Erythroblast (primary cell): ENCODE measurements at places on chromosomes 2 and 18.
A peak's percentile ranks its signal among the peaks of the same experiment; 100 is the strongest.

GRCh38 chr2:23384551-23385343 lies at the start of gene KLHL29:
TSS of gene KLHL29 (plus strand) at chr2:23385179. CDS start at chr2:23562197, 177,018 bp downstream.
- DNase-seq = peak; percentile 82

DNA sequence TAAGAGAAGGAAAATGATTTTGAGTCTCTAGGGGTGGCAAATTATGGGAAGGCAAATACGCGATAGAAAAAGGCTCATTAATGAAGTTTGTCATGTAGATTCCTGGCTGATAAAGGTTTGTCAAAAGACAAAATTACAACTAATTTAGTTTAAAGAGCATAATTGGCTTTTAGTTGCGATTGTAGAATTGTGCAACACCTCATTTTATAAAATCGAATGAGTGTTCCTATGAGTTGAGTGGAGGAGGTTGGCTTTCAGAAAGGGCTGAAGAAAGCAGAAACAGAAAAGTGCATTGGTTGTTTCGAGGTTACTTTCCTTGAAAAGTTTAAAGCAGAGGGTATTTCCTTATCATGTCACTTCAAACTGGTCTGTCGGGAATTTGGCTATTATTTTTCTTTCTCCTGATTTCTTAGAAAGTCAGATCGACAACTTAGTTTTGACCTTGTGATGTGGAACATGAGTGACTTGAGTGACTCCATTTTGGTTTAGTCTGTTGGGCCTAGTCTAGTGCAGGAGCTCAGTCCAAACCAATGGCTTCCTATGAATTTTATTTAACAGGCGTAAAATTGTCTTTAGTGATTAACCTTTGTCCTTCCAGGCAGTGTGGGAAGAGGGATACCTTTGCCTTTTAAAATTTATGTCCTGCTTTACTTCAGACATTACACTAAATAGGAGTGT lies 2.2 kb upstream of the PCYOX1 start:
- no peak for DNase-seq

DNA sequence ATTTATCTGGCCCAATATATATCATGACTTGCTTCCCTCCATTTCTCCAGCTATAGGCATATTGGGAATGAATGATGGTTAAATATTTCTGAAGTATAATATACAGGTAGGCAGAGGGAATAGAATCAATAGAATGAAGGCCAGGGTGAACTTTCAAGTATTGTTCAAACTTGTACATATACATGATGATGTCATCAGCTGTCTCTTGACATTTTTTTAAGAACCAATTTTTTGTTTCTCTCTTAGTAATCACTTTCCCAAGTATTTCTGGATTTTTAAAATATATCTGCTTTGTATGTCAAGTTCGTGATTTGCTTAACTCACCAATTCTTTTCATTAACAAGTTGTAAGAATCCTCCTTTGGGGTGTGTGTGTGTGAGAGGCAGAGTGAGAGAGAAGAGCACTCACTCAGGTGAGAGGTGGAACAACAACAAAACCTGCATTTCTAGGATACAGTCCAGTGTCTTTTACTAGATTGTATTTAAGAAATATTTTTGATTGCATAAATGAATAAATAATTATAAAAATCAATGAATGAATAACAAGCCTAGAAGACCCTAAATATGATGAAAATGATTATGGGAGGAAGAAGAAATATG lies 1239.1 kb downstream of the LRP1B start:
- no peak for DNase-seq

- no peak for DNase-seq
Measured at GRCh38 chr2:182384860-182385259, 42.0 kb downstream of the PDE1A start.

GRCh38 chr2:24824071-24824588 lies 30.9 kb downstream of the CENPO start:
- no peak for DNase-seq

GRCh38 chr2:37847792-37848191 lies 77.3 kb upstream of the RMDN2 start:
- no peak for DNase-seq

DNA sequence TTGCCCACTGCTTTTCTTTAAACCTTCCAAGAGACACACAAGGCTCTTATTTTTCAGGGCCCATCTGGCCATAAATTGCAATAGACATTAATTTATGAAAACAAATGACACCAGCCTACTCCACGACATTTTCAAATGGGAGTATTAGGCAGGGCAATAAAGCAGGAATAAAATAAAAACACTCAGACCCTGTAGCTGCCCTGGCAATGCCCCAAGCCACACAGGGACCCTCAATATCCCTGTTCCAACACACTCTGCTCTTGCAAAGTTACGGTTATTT lies 550.8 kb upstream of the TNP1 start:
- DNase-seq = no peak

- DNase-seq = no peak
Measured at GRCh38 chr2:43831543-43832294, 6.9 kb downstream of the ABCG5 start.

DNA sequence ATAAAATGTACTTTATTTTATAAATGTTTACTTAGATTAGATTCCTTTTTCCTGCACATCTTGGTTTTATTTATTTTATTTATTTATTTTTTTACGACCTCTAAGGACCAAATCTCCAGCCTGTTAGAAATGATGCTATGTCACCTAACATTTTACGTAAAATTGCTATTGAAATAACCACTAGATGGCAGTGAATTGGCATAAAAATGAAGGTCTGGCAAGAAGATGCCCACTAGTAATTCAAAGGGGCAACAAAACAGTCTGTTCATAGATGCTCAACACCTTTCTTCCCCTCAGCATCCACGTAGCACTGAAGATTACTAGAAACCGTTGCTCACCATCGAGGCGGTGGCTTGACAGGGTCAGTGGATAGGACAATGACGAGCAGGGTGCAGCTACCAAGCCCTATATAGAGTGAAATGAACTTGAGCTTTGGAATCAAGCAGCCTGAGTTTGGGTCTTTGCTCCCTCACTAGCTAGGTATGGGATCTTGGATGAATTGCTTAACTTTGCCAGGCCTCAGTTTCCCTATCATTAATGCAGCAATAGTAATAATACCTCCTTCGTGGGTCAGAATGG lies 128.7 kb upstream of the L3MBTL4 start:
- DNase-seq = peak; percentile 5

- DNase-seq = no peak
Measured at GRCh38 chr2:8566774-8567468, 114.9 kb upstream of the ID2 start.

GRCh38 chr2:239153806-239154591 lies 246.8 kb downstream of the HDAC4 start:
- DNase-seq = no peak

GRCh38 chr2:207503234-207503633 lies 26.5 kb upstream of the CREB1 start:
- peak; percentile 67 for DNase-seq

DNA sequence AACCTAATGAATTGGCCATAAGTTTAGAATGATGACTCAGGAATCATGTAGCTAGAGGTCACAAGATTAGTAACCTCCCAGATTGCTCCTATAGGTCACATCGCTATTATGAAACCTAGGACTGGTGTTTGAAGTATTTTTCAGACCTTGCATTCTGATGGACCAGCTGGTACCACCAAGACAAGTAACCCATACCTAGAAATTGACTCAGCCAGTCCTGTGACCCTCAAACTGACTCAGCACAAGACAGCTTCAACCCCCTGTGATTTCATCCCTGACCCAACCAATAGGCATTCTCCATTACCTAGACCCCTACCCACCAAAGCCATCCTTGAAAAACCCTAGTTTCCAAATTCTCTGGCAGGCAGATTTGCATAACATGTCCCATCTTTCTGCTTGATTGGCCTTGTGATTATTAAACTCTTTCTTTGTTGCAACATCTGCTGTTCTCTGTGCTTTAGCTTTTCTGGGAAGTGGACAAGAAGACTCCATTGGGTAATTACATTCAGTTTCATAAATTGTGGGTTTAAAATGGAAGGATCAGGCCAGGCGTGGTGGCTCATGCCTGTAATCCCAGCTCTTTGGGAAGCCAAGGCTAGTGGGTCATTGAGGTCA lies 254.9 kb downstream of the IRS1 start:
- DNase-seq = no peak

DNA sequence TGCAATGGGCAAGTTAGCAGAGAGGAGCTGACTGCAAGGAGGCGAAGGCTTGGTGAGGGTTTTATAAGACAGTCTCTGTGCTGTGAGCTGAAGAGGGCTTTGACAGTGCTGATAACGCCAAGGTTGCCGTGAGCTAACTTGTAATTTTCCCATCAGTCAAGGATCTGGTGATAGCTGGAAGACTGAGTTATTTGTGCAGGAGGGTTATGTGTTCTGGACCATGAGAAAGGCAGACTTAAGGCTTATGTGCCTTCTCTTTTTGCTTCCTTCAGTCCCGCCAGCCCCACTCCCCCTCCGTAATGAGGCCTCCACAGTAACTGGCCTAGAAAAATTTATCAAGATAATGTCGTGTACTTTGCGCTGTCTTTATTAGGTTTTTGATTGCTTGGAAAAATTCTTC lies 94.6 kb downstream of the RTP5 start:
- no peak for DNase-seq

DNA sequence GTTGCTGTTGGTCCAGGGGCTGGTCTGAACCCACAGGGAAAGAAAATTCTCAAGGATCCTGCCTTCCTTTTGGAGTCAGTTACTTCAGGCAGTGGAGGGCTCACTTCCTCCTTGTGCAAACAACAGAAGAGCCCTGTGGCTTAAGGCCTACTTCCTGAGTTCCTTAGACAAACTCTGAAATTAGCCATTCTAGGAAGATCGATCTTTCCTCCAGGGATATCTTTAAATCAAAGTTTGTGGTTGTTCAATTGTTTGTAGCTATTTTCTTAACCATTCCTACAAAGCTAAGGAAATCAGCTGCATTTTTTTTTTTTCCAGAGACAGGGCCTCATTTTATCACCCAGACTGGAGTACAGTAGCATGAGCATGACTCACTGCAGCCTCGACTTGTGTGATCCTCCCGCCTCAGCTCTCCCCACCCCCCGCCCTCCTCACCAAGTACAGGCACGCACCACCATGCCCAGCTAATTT lies 156.0 kb downstream of the TANC1 start:
- DNase-seq = peak; percentile 84

DNA sequence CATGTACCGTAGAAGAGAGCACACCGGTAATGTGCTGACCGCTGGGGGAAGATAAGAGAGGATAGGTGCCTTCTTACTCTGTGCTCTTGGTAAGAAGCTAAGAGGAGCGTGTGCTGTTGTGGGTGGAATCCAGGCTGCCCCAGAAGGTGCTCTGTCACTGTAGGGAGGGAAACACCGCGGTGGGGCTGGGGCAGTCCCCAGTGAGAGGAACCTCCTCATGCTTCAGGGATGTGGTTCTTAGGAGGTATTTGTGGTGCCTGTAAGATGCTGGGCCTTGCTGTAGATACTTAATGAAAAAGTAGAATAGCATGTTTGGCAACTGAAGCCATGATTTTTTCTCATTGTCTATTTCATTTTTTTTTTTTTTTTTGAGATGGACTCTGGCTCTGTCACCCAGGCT lies 1.1 kb downstream of the COLEC11 start:
- DNase-seq = no peak

- peak; percentile 40 for DNase-seq
Measured at GRCh38 chr2:48131539-48132270, 225.4 kb upstream of the FBXO11 start.

DNA sequence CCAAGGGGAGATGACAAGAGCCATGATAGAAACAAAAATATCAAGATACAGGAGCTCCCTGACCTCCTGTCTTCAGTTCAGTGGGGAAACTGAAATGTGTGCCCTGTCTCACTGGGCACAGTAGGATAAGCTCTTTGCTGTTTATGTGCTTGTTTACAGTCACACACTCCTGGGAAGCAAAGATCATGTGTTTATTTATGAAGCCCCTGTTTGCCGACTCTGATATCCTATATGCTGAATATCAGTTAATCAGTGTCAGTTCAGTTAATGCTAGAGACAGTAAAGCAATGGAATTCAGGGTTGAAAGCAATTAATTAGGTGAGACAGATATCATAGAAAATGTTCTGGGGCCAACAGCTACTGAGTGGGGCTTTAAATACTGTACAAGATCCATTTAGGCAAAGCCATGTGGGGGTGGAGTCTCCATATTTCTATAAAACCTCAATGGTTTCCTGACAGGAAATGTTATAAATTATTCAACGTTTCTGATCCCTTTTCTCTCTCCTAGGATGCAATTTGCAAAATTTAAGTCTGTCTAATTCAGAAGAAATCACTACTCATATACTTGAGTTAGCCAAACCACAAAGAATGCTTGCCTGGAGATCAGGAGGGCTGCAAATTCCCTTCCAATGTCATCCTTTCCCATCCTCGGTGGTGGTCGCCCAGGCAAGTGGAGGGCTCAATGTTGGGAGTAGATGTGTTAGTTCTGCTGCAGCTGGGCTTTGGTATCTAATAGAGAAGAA lies 551.3 kb downstream of the CMPK2 start:
- DNase-seq = no peak

GRCh38 chr18:70822117-70822516 lies 533.3 kb downstream of the SOCS6 start:
- DNase-seq = no peak

GRCh38 chr2:172442072-172442895 lies 14.9 kb downstream of the ITGA6 start:
- no peak for DNase-seq

- peak; percentile 35 for DNase-seq
Measured at GRCh38 chr2:171271971-171272436, 111.3 kb upstream of the TLK1 start.

DNA sequence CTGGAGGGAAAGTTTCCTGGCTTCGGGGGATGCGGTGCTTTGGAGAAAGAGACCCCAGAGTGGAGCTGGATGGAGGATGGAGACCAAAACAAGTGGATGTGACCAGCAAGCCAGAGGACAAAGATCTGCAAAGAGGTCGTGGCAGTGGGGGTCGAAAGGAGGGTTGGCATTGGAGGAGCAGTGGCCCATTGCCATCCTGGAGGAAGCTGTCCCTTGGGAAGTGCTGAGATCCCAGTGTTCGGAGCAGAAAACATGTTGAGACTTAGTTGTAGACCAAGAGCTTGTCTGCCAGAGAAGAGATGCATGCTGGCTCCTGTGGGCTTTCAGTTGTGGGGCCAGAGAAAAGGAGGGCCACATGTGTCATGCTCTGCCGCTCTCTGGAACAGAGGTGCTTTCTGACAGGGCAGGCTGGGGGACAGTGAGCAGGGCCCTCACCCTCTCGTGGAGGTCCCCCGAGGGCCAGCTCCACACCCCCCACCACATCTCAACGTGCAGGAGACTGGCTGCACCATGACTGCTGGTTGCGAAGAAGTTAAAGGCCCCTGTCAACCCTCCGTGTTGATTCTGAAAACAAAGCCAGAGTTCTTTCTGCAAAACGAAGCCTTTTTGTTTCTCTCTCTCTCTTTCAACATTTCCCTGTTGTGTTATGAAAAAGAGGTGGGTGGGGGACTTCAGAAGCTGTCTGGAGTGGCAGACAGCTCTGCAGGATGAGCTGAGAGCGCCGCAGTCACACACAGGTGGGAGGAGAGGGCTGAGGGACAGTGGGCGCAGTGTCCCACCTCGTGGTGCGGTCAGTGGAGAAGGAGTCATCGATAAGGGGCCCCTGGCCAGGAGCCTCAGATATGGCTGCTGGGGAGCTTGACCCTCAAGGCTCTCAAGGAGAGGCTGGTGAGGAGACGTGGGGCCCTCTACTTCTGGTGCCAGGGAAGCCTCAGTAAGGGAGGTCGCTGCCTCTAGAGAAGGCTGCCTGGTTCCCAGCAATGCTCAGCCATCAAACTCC lies 77.6 kb upstream of the BCL2L11 start:
- no peak for DNase-seq
